ENCODE measurements at places on chromosomes 16 and 17. TPM values are rescaled to one million over a fixed set of nuclear protein-coding genes. Genes with fewer than 3 reads are reported as not detected.

CLDN9 gene
- total RNA-seq: 0.37 TPM

OR1D2 gene
- total RNA-seq: not detected

CHTF8 gene
- 102 TPM for total RNA-seq

IRX5 gene
- total RNA-seq: 1.7 TPM

CCL22 gene
- total RNA-seq: not detected

RHBDL1 gene
- total RNA-seq: 1.1 TPM

KRT40 gene
- total RNA-seq: not detected

TNFAIP1 gene
- 44.4 TPM for total RNA-seq

NLK gene
- 10.5 TPM for total RNA-seq

CRISPLD2 gene
- total RNA-seq: 2.6 TPM

All from A549 treated with CpdA at 1 μM for 4 hours (cell line).